ENCODE measurements at places on chromosomes 16 and 17.

- H3K4me1 ChIP-seq: no peaks in the 10 kb centered on the region
- H3K4me3 ChIP-seq: no peak overlapping the region
- no peak overlapping the region for H3K27ac ChIP-seq
- no peaks in the 10 kb centered on the region for H3K27me3 ChIP-seq
- no peak for DNase-seq
Measured at GRCh38 chr16:55072976-55073375, 142.3 kb downstream of the IRX5 start.

DNA sequence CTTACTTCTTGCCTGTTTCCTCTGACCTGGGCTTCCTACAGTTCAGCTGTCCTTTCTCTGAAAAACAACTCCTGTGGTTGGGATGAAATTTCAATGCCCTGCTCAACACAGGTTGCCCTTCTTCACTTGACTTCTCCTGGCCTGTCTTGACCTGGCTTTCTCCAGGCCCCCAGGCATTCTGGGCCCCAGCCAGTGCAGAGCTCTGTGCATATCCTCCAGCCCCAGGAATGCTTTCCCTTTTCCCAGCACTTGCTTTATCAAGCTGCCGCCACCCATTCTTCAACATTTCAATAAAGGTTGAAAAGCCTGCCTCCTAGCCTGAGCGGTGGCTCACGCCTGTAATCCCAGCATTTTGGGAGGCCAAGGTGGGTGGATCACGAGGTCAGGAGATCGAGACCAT lies 10.8 kb downstream of the ODAD4 start:
- no peak for DNase-seq
- H3K27me3 ChIP-seq: no peaks in the 10 kb centered on the region
- no peak overlapping the region for H3K27ac ChIP-seq
- no peaks in the 10 kb centered on the region for H3K4me1 ChIP-seq
- no peak overlapping the region for H3K4me3 ChIP-seq

DNA sequence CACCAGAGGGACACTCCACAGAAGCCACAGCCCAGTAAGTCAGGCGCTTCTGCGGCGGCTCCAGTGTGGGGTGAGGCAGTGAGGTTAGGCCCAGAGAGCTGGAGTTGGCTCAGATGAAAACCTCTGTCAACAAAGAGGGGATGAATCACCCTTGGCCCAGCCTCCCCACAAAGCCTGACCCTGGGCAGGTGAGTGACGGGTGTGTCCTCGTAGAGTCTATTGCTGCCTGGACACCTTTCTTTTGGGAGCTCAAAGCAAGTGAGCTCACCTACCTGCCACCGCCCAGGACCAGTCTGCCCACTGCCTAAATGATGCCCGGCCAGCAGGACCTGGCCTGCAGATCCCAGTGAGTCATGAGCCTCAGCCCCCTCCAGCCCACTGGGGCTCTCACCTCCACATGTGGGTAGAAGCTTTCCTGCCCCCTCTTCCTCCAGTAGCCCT lies 24.9 kb upstream of the DBNDD1 start:
- peaks cover 30% of the 10 kb centered on the region for H3K36me3 ChIP-seq
- no peaks in the 10 kb centered on the region for H3K27me3 ChIP-seq
- H3K4me3 ChIP-seq: no peak overlapping the region

DNA sequence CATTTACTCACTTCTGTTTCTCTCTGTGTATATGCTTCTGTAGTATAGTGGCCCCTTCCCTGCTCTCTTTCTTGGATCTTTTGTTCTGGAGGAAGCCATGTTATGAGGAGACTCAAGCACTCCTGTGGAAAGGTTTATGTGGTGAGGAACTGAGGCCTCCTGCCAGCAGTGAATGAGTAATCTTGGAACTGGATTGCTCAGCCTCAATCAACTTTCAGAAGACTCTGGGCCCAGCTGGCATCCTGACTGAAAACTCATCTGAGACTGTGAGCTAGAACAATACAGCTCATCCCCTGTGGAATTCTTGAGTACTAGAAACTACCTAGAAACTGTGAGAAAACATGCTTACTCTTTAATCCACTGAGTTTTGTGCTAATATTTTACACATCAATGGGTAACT lies 133.1 kb upstream of the ZKSCAN2 start:
- H3K27me3 ChIP-seq: no peaks in the 10 kb centered on the region
- no peaks in the 10 kb centered on the region for H3K4me1 ChIP-seq
- no peak for DNase-seq
- H3K4me3 ChIP-seq: no peak overlapping the region
- H3K27ac ChIP-seq: no peak overlapping the region

- H3K36me3 ChIP-seq: no peaks in the 10 kb centered on the region
- no peak overlapping the region for H3K27ac ChIP-seq
- H3K4me3 ChIP-seq: no peak overlapping the region
- peaks cover 21% of the 10 kb centered on the region for H3K27me3 ChIP-seq
- no peak for DNase-seq
Measured at GRCh38 chr17:7290685-7291084, 3.8 kb downstream of the YBX2 start.

- H3K27me3 ChIP-seq: no peaks in the 10 kb centered on the region
- H3K36me3 ChIP-seq: no peaks in the 10 kb centered on the region
- no peak overlapping the region for H3K27ac ChIP-seq
- no peak overlapping the region for H3K4me3 ChIP-seq
Measured at GRCh38 chr17:56880133-56880532, 33.7 kb downstream of the TRIM25 start.

DNA sequence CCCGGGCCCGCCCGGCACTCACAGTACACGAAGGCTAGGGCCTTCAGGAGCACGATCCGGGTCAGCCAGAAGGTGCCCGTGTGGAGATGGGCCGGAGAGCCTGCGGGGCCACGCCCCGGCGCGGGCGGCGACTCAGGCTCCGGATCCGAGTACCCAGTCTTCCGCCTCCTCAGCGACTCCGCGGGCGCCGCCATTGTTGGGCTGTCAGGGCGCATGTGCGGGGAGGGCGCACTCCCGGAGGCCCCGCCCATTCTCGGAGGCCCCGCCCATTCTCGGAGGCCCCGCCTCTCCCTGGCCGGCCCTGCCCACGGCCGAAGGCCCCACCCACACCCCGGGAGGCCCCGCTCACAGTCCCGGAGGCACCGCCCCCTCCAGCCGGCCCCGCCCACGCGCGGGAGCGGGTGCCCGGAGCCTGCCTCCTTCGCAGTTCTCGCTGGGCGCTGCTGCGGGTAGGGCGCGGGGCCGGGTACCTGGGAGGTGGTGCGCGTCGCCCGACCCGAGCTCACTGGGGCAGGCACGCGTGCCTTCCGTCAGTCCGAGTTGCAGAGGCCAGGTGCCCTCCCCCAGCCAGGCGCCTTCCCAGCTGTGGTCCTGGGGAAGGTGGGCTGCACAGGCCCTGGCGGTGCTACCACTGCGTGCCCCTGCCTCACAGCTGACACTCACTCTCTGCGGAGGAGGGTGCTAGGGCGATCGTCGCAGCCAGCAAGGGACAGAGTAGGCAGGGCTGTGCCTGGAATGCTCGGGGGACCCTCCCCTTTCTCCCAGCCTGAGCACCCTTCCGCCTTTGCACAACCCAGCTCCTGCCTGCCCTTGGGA lies at the start of gene LMF1:
Gene LMF1 (minus strand): TSS at position 219 of the 816 bp plus-strand sequence. CDS start 4 bp downstream, at position 215.
- no peaks in the 10 kb centered on the region for H3K27me3 ChIP-seq
- peaks cover 8% of the 10 kb centered on the region for H3K36me3 ChIP-seq
- H3K27ac ChIP-seq: peak within 1 kb of the TSS; percentile 72
- DNase-seq: peak; percentile 92

- DNase-seq: no peak
- H3K4me3 ChIP-seq: no peak overlapping the region
- H3K27me3 ChIP-seq: no peaks in the 10 kb centered on the region
- peaks cover 4% of the 10 kb centered on the region for H3K4me1 ChIP-seq
- H3K27ac ChIP-seq: no peak overlapping the region
Measured at GRCh38 chr16:23807028-23807427, 28.8 kb upstream of the PRKCB start.

DNA sequence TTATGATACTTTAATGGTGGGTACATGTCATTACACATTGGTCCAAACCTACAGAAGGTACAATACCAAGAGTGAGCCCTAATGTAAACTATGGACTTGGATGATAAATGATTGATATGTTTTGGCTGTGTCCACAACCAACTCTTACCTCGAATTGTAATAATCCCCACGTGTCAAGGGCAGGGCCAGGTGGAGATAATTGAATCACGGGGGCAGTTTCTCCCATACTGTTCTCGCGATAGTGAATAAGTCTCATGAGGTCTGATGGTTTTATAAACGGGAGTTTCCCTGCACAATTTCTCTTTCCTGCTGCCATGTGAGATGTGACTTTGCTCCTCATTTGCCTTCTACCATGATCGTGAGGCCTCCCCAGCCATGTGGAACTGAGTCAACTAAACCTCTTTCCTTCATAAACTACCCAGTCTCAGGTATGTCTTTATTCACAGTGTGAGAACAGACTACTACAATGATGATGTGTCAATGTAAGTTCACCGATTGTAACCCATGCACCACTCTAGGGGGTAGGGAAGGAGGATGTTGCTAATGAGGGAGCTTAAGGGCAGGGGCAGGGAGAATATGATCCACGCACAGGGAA lies 7.0 kb upstream of the METTL22 start:
- H3K27me3 ChIP-seq: peaks cover 2% of the 10 kb centered on the region
- no peak overlapping the region for H3K4me3 ChIP-seq
- no peaks in the 10 kb centered on the region for H3K4me1 ChIP-seq
- no peak for DNase-seq
- no peaks in the 10 kb centered on the region for H3K36me3 ChIP-seq
- no peak overlapping the region for H3K27ac ChIP-seq

DNA sequence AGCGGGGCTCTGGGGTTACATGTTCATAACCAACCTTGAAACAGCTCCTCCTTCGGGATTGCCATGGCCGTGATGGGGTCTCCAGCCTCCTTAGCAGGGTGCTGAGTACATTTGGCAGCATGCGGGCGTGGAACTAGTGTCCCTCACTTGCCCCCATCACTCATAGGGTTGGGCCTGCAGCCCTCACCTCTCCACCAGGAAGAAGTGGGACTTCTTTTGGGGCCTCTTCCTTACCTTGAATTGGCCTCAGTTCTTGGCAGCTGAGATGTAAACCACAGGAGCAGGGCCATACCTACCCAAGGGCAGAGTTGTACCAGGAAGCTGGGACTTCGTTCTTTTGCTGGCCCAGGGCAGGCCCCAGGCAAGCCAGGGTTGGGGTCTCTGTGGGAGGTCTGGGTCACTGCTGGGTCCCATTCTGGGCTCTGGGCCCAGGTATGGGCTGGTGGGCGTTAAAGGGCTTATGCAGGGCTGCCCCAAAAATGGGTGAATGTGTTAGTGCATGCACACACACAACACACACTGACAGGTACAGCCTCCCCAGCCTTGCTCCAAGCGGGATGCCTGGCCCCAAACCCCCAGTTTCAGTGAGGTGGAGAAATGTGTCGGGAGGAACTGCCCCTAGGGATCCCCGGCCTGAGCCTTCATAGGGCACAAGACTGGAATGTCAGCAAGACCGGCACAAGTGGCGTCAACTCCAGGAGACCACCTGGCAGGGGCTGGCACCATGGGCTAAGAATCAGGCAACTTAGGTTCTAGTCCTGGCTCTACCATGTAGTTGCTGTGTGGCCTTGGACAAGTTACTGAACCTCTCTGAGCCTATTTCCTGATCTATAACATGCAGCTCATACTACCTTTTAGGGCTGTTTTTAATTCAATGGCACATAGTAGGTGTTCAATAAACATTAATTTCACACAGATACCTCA lies 3.9 kb upstream of the KRT15 start:
- H3K27ac ChIP-seq: no peak overlapping the region
- H3K27me3 ChIP-seq: peaks cover 6% of the 10 kb centered on the region
- peaks cover 18% of the 10 kb centered on the region for H3K4me1 ChIP-seq
- peak; percentile 21 for DNase-seq
- H3K36me3 ChIP-seq: no peaks in the 10 kb centered on the region

GRCh38 chr16:75000481-75001081 lies 1.8 kb downstream of the ZNRF1 start:
- H3K4me3 ChIP-seq: peak overlapping the region; percentile 86
- no peaks in the 10 kb centered on the region for H3K36me3 ChIP-seq
- H3K4me1 ChIP-seq: peaks cover 12% of the 10 kb centered on the region
- H3K27ac ChIP-seq: peak overlapping the region; percentile 83

- no peak for DNase-seq
- H3K27ac ChIP-seq: no peak overlapping the region
- no peak overlapping the region for H3K4me3 ChIP-seq
- peaks cover 25% of the 10 kb centered on the region for H3K36me3 ChIP-seq
Measured at GRCh38 chr16:56841233-56841632, 23.8 kb upstream of the SLC12A3 start.

GRCh38 chr17:47995241-47995935 lies 24.5 kb downstream of the CDK5RAP3 start:
- no peak overlapping the region for H3K27ac ChIP-seq
- DNase-seq: no peak
- H3K4me1 ChIP-seq: no peaks in the 10 kb centered on the region
- no peaks in the 10 kb centered on the region for H3K27me3 ChIP-seq

DNA sequence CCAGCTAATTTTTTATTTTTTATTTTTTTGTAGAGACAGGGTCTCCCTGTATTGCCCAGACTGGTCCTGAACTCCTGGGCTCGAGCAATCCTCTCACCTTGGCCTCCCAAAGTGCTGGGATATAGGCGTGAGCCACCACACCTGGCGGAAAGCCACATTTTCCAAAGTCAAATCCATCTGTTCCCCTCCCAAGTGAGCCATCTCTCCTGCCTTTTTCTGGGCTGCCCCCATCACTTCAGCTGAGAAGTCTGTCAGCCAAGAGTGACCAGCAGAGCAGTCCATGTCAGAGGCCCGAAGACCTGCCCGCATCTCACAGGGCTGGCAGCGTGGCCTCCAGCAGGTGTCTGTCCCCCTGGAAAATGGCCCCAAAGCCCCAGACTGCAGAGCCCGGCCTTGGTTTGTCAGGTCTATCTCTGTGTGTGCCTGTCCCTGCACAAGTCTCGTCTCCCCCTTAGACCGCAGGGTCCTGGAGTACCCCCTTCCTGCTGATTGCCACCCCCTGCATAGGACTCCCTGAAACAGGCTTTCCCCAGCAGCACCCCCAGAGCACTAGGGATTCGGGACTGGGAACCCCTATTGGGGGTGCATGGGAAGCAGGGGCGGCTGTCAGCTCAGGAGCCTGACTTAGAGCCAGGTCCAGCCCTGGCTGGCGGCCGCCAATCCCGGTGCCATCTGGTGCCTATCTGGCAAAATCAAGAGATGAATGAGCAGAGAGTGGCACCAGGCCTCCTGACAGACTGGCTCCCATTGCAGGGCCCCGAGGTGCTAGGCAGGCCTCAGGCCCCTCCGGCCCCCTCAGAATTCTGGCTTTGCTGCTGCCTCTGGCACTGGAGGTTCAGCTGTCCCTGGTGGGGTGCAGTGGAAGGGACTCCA lies 7.8 kb downstream of the TTYH2 start:
- no peak for DNase-seq
- H3K4me3 ChIP-seq: no peak overlapping the region
- H3K27ac ChIP-seq: no peak overlapping the region
- no peaks in the 10 kb centered on the region for H3K27me3 ChIP-seq
- no peaks in the 10 kb centered on the region for H3K4me1 ChIP-seq

- H3K4me1 ChIP-seq: peaks cover 4% of the 10 kb centered on the region
- no peak for DNase-seq
- H3K27me3 ChIP-seq: no peaks in the 10 kb centered on the region
- H3K4me3 ChIP-seq: no peak overlapping the region
- H3K27ac ChIP-seq: no peak overlapping the region
Measured at GRCh38 chr17:21077281-21077680, 34.5 kb upstream of the USP22 start.

DNA sequence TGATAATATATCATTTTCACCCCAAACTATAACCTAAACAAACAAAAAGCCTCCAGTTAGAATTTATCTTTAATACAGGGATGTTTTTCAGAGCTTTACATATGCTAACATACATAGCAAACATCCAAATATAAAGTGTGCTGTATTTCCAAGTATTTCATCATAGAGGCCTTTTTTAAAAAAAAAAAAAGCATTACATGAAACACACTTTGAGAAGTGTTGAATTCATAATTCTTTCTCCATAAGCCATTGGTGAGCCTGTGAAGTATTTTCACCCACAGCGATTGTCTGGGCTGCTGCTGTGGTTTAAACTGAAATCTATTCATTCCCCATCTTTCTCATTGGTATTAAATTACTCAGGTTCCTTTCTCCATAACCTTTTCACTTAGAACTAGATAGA lies 503.4 kb upstream of the CDH8 start:
- peak; percentile 5 for DNase-seq
- H3K4me3 ChIP-seq: no peak overlapping the region
- H3K36me3 ChIP-seq: no peaks in the 10 kb centered on the region
- no peaks in the 10 kb centered on the region for H3K4me1 ChIP-seq
